Mammary epithelial cell (primary cell): ENCODE measurements at places on chromosomes 6 and 20. TPM values are rescaled to one million over a fixed set of nuclear protein-coding genes. Genes with fewer than 3 reads are reported as not detected.

MCCD1 gene
- polyA plus RNA-seq, result not detected

BTNL2 gene
- polyA plus RNA-seq, result not detected

NQO2 gene
- 25.1 TPM for polyA plus RNA-seq

CCN2 gene
- 29.5 TPM for polyA plus RNA-seq

KHDRBS2 gene
- polyA plus RNA-seq, result not detected

SIGLEC1 gene
- not detected for polyA plus RNA-seq

ARMC2 gene
- 1.5 TPM for polyA plus RNA-seq

RTEL1 gene
- polyA plus RNA-seq, result 11.5 TPM
